ENCODE measurements at places on chromosomes 6 and 20. TPM values are rescaled to one million over a fixed set of nuclear protein-coding genes. Genes with fewer than 3 reads are reported as not detected.

The FOXA2 gene
- 4.3 TPM for total RNA-seq

DNA sequence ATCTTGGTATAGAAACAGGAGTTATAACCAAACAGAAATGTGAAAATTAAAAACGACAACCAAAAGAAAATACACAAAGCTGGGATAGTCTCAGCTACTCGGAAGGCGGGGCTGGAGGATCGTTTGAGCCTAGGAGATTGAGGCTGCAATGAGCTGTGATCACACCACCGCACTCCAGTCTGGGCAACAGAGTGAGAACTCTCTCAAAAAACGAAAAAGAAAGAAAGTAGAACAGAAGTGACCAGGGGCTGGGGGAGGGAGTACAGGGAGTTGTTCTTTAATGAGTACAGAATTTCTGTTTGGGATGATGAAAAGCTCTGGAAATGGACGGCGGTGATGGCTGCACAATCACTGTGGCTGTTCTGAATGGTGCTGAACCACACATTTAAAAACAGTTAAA lies 5.9 kb downstream of the GMEB2 start:
- DNase-seq = peak; percentile 79

The OPRM1 gene
- total RNA-seq = not detected

- DNase-seq = peak; percentile 50
Measured at GRCh38 chr6:166598441-166599138, 12.1 kb upstream of the RAMACL start.

The NKX2-4 gene
- total RNA-seq = not detected

The CALHM4 gene
- not detected for total RNA-seq

The CMTR1 gene
- total RNA-seq = 34.0 TPM

DNA sequence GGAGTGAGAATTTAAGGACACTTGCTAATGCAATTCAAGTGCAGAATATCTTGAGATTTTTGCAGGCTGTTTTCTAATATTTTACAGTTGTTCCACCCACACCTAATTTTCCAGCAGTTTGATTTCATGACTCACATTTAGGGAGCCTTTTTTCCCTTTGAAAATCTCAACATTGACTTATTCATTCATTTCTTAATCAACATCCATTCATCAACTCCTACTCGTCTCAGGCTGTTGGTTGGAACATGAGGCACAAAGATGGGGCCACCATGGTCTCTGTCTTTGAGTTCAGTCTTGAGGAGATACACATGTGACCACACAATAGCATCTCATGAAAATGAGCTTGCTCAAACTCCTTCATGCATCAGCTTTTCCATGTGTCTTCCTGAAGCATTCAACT lies 135.6 kb downstream of the UNC5CL start:
- DNase-seq = no peak

- no peak for DNase-seq
Measured at GRCh38 chr20:24775966-24776365, 173.1 kb upstream of the CST7 start.

DNA sequence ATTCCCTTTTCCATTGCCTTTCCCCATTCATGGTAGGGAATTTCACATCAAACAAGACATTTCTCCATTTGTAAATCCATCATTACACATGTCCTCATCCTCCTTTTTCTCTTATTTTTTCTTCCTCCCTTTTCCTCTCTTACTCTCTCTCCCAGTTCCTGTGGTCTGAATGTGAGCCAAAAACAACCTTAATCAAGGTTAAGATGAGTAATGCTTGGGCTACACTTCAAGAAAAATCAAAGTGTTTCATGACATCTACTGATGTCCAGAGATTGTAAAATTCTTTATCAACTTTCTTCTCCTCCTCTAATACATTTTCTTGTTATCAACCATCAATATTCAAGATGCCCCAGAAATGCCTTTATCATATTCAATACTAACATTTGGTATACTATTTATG lies 208.0 kb upstream of the PRND start:
- no peak for DNase-seq

DNA sequence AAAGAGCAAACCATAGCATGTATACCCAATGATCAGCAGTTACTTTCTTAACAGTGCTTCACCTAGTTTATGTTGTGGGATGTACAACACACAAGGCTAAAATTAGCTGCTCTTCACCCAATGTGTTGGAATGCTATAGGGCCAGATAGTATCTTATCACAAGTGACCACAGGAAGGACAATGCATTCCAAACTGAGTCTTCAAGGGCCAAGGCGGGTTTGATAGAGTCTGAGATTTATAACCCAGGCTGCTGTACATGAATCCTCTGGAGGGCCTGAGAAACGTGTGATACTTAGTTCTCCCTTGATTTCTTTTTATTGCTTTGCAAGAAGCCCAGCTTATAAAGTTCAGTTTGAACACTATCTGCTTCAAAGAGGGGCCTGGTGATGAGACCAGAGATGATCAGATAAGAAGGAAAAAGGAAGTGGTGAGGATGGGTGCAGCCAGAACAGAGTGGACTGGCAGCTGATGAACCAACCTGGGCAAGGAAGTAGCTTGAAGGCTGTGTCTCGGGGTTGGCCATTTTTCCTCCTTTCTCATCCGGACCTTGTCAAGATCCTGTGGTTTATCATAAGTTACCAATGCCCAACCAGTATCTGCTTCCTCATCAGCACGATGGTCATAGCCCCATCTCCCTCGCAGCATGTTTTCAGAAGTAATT lies 62.2 kb upstream of the BMP2 start:
- DNase-seq = no peak

- DNase-seq = no peak
Measured at GRCh38 chr6:31948753-31949413, 3.0 kb downstream of the CFB start.

The FAM184A gene
- total RNA-seq = 19.3 TPM

The LCA5 gene
- 17.6 TPM for total RNA-seq

The KCNK17 gene
- total RNA-seq = 11.5 TPM

DNA sequence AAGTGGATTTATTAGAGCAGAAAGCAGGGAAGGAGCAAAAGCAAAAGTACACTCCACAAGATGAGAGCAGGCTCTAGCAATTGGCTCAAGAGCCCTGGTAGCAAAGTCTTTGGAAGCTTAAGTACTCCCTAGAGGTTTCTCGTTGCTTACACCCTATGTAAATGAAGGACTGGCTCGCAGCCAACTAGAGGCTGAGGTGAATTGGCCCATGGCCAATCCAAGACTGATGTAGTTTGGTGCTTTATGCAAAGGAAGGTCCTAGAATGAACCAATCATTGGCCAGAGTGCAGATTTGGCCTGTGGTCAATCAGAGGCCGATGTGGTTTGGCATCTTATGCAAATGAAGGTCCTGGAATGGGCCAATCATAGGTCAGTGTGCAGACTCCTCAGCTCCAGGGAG lies 191.3 kb upstream of the ARID1B start:
- DNase-seq = peak; percentile 35

GRCh38 chr6:130116273-130116672 lies 97.9 kb downstream of the L3MBTL3 start:
- DNase-seq = no peak

GRCh38 chr20:32971703-32972161 lies 32.5 kb downstream of the SUN5 start:
- DNase-seq = peak; percentile 44

DNA sequence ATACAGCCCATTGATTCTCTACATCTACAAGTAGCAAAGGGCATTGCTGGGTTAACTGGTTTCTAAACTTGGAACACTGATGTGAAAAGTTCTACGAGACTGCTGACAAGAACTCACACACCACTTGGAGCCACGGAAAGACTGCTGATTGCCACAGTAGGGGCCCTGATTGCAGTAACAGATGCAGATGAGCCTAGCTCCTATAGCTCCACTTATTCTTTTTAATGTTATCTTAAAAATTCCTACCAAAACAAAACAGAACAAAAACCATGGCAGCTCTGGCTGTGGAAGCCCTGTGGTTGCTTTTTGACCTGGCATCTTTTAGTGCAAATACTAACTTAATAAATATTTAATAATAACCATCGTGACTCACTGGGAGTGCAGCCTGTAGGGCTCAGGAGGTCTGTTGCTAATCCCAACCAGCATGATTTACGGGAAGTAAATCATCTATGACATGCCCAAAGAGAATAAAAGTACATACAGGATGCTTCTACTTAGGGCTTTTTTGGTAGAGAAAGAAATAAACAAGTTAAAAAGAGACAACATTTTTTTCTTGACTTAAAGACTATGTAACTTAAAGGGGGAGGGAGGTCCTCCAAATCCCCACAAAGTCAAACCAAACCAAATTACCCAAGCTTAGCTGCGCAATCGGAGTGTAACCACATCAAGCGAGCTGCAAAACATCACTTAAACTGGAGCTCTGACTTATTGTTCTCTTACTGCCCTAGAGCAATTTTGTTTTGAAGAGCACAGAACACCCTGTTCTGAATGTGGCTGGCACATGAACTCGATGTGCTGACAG lies 87.2 kb downstream of the FKBP5 start:
- DNase-seq = peak; percentile 81

DNA sequence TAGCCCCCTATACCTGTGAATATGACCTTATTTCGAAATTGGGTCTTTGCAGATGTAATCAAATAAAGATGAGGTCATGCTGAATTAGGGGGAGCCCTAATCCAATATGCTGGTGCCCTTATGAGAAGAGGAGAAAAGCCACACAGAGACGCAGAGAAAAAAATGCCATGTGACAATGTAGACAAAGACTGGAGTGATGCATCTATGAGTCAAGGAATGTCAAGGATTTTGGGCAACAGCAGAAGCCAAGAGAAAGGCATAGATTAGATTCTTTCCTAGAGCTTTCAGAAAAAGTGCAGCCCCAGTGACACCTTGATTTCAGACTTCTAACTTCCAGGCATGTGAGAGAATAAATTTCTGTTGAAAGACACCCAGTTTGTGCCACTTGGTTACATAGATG lies 47.4 kb upstream of the HS3ST5 start:
- DNase-seq = no peak

The UCKL1 gene
- 44.3 TPM for total RNA-seq

DNA sequence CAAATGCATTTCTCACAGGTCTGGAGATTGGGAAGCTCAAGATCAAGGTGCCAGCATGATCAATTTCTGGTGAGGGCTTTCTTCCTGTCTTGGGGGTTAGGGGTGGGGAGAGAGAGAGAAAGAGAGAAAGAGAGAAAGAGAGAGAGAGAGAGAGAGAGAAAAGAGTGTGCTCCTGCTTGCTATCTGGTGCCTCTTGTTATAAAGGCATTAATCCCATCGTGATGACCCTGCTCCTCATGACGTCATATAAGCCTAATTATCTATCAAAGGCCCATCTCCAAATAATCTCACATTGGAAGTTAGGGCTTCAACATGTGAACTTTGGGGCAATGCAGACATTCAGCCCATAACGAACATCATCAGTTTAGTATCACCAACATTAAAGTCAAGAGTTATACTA lies 114.8 kb downstream of the EYA4 start:
- no peak for DNase-seq

- DNase-seq = peak; percentile 97
Measured at GRCh38 chr6:62285612-62286469, at the start of gene KHDRBS2. TSS of gene KHDRBS2 (minus strand) at chr6:62286225.

DNA sequence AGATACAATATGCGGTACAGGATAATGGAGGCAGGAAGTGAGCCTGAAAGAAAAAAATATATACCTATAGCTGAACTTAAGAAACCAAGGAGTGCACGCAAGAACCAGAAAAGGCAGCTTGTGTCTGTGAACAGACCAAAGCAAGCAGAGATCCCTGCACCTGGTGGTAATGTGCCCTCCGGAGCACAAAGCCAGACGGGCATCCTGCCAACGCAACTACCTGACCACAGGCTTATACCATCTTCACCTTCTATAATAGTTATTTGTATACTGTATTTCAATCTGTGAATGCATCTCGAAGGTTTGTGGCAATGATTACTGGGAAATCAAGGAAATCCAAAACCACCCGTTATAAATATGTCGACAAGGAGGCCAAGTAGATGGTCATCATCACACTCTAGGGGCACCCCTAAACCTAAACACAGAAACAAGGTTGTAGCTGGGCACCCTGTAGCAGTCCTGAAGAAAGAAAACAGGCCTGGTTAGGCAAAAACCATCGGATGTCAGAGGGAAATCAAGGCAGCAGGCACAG lies 801 bp downstream of the FBXL4 start:
- peak; percentile 66 for DNase-seq

DNA sequence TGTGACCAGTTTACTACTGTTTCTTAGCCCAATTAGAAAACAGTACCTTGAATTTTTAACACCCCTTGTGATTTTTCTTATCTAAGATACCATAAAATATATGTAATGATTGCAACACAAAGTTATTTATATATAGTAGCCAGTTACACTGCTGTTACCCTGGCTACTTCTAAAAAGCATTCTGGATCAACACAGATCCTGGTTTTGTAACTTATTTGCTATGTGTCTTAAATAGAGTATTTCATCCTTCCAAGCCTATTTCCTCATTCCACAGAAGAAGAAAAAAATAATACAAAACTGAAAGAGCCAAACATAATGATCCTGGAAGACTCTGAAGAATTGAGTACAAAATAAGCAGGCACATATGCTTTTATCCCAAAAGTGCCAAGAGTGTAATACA lies 19.0 kb upstream of the GSTA4 start:
- no peak for DNase-seq

DNA sequence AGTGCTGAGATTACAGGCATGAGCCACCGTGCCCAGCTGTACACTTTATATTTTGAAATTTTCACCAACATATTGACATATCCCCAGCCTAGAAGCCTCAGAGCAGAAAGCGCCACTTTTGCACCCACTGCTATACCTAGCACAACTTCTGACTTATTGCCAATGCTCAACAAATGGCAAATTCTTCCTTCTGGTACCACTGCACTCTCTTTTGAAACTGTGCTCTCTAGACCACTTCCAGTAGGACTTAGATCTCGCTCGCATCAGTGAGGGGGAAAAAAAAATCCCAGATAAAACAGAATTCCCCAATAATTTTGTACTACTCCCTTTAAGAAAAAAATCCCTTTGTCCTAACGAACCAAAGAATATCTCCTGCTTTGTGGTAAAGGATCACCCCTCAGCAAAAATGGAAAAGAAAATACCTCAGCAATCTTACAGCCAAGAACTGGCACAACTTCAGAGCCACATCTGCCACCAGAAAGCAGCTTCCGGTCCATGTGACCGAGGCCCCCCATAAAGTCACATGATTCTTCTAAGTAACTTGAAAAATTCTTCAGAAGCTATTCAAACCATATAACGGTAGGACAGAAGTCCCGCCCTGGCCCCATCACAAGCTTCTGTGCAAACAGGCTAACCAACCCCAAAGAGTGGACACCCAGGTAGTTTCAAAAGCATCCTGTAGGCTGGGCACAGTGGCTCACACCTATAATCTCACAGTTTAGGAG lies 18.5 kb upstream of the IL17F start:
- DNase-seq = no peak

GRCh38 chr6:4280707-4281106 lies 145.3 kb upstream of the ECI2 start:
- DNase-seq = peak; percentile 79

- DNase-seq = no peak
Measured at GRCh38 chr6:135260612-135261011, 79.5 kb downstream of the MYB start.

DNA sequence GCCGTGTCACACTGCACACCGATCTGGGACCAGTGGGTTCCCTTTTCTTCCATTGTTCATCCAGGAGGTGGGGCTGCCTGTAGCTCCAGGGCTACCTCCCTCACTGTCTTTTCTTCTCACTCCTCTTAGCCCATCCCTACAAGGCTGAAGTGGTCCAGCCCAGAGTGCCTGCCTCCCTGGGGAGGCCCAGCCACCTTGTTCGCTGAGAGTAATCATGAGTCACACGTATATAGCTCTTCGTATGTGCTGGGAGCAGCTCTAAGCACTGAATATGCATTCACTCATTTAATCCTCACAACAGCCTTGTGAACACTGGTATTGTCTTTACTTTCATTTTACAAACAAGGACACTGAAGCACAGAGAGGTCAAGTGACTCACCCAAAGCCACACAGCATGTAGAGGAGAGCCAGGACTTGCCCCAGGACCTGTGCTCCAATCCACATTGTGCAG lies 14.7 kb upstream of the CCDC167 start:
- no peak for DNase-seq

All from thyroid gland (tissue), 4 donors.